Cerebellar nuclear complex (tissue), 1 donor: ENCODE measurements at places on chromosomes 13 and 19.
A peak's percentile ranks its signal among the peaks of the same experiment; 100 is the strongest.

DNA sequence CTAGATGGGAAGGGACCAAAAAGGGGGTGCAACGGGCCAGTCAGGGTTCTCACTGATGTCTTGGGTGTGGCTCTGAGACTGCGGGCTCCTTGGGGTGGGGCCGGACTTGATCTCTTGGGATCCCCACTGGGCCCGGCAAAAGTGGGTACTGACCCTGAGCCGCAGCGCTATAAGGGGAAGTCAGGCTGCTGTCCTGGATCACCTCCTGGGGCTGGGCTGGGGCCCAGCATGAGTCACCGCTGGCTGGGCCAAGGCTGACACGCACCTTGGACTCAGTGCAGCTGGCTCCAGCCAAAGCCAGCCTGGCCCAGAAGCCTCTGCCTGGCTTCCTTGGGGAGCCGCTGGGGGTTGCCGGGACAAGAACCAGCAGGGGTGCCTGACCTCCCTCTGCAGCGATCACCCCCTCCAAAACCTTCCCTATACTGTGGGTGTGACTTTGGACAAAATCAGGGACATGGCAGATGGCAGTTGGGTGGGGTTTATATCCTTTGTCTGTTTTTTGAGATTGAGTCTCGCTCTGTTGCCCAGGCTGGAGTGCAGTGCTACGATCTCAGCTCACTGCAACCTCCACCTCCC, 617 bp upstream of the IQCN start:
- no peak for DNase-seq

DNA sequence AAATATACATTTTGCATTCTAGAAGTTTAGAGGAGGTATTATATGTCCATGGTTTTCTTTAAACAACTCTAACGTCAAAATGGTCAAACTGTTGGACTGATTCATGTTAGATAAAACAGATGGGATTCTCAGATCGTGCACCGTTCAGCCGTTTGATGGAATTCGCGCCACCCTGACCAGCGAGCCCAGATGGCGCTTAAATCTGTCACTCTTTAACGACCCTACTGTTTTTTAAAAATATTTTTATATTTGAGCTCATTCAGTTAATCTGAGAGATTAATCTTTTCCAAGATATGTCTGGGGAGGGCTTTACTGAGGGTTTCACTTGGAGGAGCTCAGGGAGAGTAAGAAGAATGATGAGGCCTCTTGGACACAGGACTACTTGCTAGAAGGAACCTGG, 164.4 kb downstream of the TM9SF2 start:
- no peak for DNase-seq

DNA sequence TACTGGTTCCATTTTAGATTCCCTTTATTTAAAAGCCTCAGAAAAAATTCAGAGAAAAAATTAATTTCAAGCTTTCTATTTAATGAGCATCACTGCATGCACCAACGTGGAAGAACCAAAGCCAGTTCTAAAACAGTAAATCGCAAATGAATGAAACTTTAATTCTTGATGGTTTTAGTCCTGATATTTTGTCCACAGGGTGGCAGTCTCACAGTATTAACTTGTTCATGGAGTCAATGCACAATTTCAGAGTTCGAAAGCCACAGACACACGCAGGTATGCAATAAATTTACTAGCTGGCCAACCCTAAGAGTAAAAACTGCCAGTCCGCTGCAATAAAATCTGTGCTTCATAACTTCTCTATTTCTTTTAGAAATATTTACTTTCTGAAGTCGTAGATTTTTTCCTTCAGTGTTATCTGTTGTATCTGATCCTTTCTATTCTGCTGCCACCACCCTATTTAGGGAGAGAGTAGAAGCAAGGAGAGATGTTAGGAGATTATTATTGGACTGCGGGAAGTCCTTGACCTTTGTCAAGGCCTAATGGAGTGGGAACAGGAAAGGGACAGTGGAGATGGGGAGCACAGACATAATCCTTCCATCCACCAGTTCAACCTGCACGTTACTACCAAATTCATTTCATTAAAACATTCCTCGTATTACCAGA, 7.0 kb upstream of the WBP4 start:
- no peak for DNase-seq

- DNase-seq = no peak
Measured at GRCh38 chr13:98301721-98302120, 124.7 kb upstream of the RNF113B start.

DNA sequence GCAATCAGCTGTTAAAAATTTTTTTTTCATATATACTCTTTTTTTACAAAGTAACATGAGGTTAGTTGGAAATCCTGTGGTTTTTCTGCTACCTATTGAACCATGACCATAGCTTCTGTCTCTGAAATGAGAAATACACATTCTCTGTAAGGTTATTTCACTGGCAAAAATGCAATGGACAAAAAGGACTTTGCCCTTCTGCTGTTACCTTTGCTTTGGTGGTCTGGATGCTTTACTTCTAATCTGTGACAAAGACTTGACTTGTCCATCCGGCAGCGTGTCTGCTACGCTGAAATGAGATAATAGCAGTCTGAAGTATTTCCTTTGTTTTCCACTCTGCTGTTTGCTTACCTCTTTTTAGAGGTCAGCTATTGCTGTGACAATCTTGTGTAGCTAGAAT, 412.8 kb downstream of the SLITRK6 start:
- DNase-seq = no peak

DNA sequence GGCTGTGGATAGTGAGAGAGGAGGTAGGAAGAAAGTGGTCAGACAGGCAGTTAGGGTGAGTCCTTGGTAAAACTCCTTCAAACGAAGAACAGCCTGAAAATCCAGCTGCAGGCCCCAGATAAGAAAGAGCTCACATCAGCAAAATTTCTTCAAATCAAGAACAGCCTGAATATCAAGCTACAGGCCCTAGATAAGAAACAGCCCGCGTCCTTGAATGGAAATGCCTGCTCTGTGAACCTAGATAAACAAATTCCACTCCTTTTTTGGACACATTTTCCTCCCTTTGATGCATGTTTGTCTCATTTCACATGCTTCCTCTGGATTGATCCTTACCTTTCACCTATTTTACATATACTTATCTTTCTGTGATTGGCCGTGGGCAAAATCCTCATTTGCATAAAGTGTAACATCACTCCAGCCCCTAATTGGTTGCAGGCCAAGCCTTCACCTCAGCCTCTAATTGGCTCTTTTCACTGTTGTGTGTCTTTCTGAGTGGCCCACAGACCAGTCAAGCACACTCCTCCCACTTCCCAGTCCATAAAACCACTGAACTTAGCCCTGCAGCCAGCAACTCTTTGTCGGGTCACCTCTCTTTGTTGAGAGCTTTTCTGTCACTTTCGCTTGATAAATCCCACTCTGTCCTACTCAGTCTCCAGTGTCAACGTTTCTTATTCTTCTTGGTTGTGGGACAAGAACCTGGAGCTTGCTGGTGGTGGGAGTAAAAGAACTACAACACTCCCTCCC, 6.0 kb upstream of the SULT2A1 start:
- DNase-seq = no peak

DNA sequence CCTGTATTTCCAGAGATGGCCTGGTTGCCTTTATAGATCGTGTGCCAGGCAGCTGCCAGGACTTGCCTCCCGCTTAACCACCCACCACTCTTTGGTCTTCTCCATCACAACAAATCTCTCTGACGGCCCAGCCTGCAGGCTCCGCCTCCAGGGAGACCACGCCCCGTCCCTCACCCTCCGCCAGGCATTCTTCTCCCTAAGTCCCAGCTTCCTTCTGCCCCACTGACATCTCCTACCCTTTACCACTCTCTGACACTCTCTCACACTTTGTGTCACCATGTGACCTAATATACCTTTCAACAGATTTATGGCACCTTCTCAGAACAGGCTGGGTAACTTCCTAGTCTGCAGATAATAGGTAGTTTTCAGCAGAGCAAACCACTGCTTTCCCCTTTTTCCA, 95.1 kb downstream of the CAB39L start:
- no peak for DNase-seq

DNA sequence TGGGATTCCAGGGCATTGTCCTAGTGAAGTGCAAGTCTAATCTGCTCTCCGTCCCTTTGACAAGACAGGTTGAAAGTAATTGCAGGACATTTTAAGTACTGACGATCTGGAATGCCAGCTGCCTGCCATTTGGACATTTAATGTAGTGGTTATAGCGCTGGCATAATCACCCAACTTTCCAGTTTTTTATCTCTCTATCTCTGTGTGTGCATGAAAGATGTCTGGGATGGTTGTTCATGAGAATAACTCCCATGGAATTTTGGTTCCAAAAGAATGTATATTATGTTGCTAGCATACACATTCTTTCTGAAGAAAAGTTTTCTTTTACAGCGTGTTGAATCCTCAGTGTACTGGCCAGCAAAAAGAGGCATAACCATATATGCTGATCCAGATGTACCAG, 53.6 kb downstream of the TDRD12 start:
- DNase-seq = no peak

- no peak for DNase-seq
Measured at GRCh38 chr19:46907880-46908279, 47.1 kb downstream of the ARHGAP35 start.

DNA sequence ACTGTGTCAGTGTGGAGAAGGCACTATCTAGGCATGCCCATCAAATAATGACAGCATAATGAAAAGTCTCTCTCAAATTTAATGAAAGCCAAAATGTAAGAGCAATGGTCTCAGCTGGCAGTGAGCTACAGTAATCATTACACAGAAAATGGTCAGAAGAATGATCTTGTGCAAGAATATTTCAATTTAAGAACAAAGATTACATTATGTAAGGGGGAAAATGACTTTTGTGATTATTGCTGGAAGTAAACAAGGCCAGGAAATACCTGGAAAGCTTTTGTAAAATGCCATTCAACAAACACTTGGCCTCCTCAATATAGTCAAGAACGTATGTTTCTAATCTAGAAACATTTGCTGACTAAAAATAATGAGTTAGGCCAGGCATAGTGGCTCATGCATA, 89.1 kb downstream of the CAB39L start:
- DNase-seq = no peak

- DNase-seq = no peak
Measured at GRCh38 chr19:20470345-20471135, 95.0 kb downstream of the ZNF737 start.

DNA sequence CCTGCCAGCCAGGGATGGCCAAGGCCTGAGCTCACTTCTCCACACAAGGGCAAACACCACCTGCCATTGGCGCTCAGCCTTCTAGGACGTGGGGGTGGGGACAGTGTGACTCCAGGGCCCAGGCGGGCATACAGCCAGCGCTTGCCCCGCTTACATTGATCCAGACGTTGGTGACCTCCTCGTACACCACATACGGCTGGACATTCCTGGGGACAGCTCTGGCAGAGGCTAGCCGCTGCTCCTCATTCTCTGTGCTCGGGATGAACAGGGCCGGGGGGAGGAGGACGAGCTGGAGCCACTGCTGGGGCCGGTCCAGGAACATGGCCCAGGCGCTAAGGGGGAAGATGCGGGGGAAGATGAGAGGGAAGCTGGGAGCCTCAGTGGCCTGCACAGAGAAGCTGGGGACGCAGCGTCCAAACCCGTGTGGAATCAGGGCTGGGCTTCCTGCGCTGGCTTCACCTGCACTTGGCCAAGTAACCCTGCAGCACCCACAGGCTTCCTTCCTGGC, 25.1 kb upstream of the MYDGF start:
- no peak for DNase-seq

DNA sequence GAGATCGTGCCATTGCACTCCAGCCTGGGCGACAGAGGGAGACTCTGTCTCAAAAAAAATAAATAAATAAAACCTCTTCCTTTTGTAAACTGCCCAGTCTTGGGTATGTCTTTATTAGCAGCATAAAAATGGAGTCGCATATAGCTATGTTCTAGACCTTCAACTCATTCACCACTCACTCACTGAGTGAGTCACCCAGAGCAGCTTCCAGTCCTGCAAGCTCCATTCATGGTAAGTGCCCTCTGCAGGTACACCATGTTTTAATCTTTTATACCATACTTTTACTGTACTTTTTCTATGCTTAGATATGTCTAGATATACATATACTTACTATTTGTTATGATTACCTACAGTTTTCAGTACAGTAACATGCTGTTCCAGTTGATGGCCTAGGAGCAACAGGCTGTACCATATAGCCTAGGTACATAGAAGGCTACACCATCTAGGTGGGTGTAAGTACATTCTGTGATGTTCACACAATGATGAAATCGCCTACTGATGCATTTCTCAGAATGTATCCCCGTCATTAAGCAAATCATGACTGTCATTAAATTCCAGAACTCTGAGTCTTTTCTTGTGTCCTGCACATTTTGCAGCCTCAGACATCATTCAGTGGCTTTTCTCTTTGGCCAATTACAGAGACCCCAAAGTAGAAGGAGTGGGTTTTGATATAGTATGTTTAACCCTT, 13.7 kb upstream of the FARP1 start:
- DNase-seq = no peak

DNA sequence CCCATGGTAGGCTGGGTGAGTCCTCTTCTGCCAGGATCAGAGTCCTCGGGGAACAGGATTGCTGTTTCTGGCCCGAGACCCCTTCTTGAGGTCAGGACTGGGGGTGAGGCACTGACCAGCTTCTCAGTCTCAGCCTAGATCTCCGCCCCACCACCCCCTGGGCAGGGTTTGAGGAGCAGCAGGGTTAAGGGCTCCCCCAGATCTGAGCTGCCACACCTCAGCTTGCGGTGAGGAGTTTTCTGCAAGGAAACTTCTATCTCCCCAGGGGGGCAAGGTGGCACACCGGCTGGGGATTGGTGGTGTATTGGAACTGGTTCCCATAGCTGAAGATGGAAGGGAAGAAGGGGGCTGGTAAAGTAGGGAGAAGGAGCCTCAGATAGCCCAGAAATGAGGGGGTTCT, 19.5 kb downstream of the CHST8 start:
- no peak for DNase-seq

DNA sequence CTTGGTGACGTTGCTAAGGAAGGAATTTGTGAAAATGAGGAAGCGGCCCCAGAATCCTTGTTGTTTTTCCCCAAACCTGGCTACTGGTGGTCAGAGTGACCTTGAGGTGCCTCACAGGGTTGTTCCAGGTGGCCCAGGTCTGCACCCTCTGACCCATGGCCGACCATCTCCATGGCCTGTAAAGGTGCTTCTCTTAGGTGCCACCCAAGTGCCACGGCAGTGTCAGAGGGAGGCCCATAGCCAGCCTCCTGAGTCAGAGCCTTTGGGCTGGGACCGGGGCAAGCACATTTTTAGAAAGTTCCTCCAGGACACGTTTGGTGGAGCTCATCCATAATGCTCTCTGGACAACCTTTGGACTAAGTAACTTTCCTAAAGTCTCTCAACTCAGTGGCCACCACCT, 83.9 kb upstream of the IRS2 start:
- DNase-seq = no peak

GRCh38 chr13:39892721-39893685, 237.5 kb downstream of the COG6 start:
- no peak for DNase-seq

GRCh38 chr19:39200803-39201115, 3.3 kb downstream of the SYCN start:
- no peak for DNase-seq

DNA sequence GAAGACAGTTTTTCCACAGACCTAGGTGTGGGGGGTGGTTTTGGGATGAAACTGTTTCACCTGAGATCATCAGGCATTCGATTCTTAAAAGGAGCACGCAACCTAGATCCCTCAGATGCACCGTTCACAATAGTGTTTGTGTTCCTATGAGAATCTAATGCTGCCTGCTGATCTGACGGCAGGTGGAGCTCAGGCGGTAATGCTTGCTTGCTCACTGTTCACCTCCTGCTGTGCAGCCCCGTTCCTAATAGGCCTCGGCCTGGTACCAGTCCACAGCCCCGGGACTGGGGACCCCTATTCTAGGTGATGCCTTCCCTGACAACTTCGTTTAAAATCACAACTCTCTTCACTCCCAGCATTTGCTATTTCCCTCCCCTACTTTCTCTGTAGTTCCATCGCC, 149.6 kb downstream of the IER2 start:
- DNase-seq = peak; percentile 21

- DNase-seq = no peak
Measured at GRCh38 chr13:25214491-25215252, 42.6 kb upstream of the AMER2 start.
